HFFc6 (cell line): ENCODE measurements at places on chromosomes 16 and 17. TPM values are rescaled to one million over a fixed set of nuclear protein-coding genes. Genes with fewer than 3 reads are reported as not detected.

DNA sequence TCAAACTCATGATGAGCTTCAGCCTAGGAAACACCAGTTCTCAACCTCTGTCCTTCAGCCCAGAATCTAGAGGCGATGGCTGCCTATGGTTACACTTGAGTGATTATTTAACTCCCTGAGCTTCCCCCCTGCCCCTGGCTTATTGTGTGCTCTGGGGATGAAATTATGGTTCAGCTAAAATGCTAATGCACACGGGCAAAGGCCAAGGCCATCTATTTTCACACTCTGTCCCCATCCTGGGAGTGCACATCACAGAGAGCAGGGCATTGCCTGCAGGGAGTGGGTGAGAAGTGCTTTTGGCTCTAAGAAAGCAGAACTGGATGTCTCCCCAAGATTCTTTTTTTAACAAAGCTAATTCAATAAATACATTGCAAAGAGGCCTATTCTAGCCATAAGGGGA lies 21.6 kb upstream of the CACNG5 start:
- no peak overlapping the region for H3K27ac ChIP-seq
- H3K4me1 ChIP-seq, result no peaks in the 10 kb centered on the region

TNFRSF12A gene
- total RNA-seq, result 428 to 446 TPM (median 442 TPM) in 3 replicates

GRCh38 chr16:57277586-57277985 lies 6.9 kb downstream of the PLLP start:
- peak; percentile 73 for DNase-seq
- H3K4me3 ChIP-seq, result peak overlapping the region; percentile 73
- peaks cover 19% of the 10 kb centered on the region for H3K27me3 ChIP-seq
- H3K36me3 ChIP-seq, result no peaks in the 10 kb centered on the region
- H3K4me1 ChIP-seq, result peaks cover 36% of the 10 kb centered on the region
- peak overlapping the region; percentile 81 for H3K27ac ChIP-seq

- H3K27ac ChIP-seq, result no peak overlapping the region
- DNase-seq, result no peak
- H3K27me3 ChIP-seq, result no peaks in the 10 kb centered on the region; the same call in 1 of the 2 replicates
Measured at GRCh38 chr16:17426451-17426850, 44.3 kb downstream of the XYLT1 start.

CAVIN1 gene
- 1,088 to 1,204 TPM (median 1,187 TPM) in 3 replicates for total RNA-seq

TBC1D3B gene
- total RNA-seq, result 0.85 and 1.6 TPM in 2 replicates

OTOA gene
- not detected in 2 replicates for total RNA-seq
